ENCODE measurements at places on chromosomes 3 and 15. TPM values are rescaled to one million over a fixed set of nuclear protein-coding genes. Genes with fewer than 3 reads are reported as not detected.

IL17RB gene
- 0.25 TPM for total RNA-seq

- DNase-seq, result no peak
These were observed 215.9 kb downstream of the GBE1 start for GRCh38 chr3:81545572-81545971.

- peak; percentile 58 for DNase-seq
These were observed 219.0 kb downstream of the SHQ1 start for GRCh38 chr3:72629191-72629631.

GRCh38 chr3:116806351-116806750, 96.8 kb downstream of the TUSC7 start:
- DNase-seq, result no peak

DNA sequence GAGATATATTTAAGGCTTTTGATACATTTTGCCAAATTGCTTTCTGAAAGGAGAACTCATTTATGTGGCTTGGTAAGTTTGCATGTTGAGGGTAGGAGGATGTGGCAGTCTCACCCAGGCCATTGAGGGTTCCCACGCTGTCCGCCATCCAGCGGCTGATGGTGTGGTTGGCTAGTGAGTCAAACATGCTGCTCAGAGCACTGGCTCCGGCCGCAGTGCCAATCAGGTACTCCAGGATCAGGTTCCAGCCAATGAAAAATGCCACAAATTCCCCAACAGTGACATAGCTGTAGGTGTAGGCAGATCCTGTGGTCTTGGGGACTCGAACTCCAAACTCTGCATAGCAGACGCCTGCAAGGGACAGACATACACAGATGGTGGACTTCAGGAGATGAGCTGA, 82.3 kb downstream of the CLDN11 start:
- peak; percentile 19 for DNase-seq

DNA sequence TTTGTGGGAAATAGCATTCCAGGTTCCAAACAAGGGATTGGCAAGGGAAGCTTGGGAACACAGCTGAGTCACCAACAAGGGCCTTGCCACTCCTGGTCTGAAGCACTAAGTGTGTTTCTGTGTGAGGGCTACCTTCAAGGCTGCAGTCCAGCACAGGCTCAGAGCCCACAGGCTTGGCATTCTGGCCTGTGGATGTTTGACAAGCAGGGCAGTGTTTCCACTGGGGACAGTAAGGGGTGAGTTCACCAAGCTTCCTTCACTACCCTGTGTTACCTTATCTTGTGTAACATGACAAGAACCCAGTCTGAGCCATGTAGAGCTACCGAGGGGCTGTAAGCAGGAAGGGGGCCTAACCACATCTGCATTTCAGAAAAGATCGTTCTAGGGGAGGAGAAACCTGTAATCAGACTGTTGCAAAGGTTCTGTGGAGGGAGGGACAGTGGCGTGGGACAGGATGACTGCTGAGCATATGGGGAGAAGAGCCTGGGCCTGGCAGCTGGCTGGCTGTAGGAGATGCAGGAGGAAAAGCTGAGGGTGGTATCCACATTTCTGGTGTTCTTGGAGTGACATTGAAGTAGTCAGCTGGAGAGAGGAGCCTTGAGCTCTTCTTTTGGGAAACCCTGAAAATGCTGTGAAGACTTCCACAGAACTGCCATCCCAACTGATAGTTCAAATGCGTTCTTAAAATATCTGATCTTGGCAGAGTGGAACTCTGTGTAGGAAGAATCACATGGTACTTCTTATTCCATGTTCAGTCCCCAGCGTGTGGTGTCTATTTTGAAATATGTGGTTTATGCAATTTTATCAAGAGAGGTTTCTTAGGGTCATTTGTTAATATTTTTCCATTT, 61.3 kb downstream of the CTDSPL start:
- DNase-seq, result peak; percentile 32

DNA sequence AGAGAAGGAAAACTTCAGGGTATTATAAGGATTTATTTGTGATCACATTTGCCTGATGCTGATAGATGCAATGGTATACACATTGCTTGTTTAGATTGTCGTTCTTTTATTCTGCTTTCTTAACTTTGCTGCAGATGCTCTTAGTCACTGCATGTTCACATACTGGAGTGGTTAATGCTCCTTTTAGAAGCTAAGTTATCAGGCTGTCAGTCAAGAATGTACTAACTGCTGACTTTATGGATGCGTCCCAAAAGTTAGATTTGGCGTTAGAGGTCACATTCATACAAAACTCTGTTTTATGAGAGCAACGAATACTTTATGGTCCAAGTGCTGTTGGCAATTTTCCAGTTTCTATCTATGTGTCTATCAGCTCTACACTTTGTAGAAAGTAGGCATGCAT, 160.7 kb downstream of the BBX start:
- DNase-seq, result peak; percentile 20

CCR3 gene
- 0.20 TPM for total RNA-seq

GRCh38 chr3:114481113-114481512, 187.3 kb downstream of the TIGIT start:
- no peak for DNase-seq

FBXO40 gene
- total RNA-seq, result not detected

GRCh38 chr3:109882144-109882543, 544.8 kb upstream of the DPPA4 start:
- DNase-seq, result no peak

GRCh38 chr3:195017151-195017550, 253.8 kb downstream of the XXYLT1 start:
- no peak for DNase-seq

GRCh38 chr3:98240131-98240530, 23.9 kb upstream of the OR5H6 start:
- peak; percentile 47 for DNase-seq

- no peak for DNase-seq
These were observed 389.0 kb upstream of the C2CD4B start for GRCh38 chr15:62553911-62554563.

GNL3 gene
- 114 TPM for total RNA-seq

GRCh38 chr15:80902298-80902801, 87.3 kb downstream of the MESD start:
- no peak for DNase-seq

GRCh38 chr15:98731712-98732450, 83.5 kb downstream of the IGF1R start:
- DNase-seq, result no peak

CACNA2D2 gene
- total RNA-seq, result not detected

FANCD2OS gene
- total RNA-seq, result not detected

DNA sequence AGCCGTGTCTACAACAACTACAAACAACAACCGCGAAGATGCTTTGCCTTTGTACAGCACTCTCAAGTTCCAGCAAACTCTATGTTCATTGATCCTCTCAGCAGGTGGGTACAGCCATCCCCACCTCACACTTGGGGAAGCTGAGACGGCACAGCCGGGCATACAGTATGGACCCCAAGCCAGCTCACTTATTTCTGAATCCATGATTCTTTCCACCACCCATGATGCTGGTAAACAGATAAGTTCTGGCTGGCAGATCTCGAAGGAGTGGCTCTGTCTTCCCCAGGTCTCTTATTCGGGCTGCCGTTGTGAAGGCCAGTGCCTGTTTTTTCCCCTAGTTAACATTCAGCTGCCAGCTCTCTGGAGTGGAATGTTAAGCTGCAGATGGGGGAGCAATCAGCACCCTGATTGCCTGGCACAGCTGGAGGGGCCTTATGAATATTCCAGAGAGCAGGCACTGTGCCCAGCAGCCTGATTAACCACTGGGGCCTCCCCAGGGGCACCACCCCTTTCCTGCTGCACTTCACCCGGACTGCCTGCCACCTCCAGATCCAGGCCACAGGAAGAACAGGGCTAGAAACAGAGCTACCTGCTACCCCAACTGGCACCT, 73.2 kb downstream of the CORO2B start:
- DNase-seq, result peak; percentile 56
